ENCODE measurements at places on chromosomes 1 and 21.
A peak's percentile ranks its signal among the peaks of the same experiment; 100 is the strongest.

DNA sequence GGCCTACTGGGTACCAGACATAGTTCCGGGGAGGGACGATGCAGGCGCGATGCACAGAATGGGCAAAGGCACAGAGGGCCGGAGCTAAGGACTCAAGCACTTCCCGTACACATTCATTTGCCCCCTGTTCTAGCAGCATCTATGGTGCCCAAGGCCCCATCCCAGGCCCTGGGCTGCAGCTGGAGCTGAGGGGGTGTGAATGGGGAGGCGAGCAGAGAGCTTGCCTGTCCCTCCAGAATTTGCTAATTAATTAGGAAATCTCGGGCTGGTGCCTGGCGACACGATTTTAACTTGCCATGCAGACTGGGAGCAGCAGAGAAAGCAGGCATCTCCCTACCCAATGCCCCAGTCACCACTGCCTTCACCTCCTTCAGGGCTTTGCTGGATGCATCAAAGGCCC, 35.9 kb downstream of the EPHA2 start:
- no peak for DNase-seq

DNA sequence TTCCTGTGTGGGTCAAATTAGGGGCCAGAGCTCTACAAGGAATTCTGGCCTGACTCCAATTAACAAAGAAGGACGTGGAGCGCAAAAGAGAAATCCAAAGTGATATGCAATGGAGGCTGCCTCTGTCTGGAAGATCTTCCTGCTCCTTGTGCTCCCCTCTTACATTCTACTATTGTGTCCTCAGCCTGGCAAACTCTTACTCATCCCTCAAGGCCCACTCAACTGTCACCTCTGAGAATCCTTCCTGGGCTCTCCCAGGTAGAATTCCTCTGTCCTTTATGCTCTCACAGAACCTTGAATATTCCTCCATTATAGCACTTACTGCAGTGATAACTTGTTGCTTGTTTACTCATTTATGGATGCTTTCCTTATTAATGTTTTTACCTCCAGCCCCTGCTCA, 31.4 kb downstream of the KCNC4 start:
- no peak for DNase-seq

DNA sequence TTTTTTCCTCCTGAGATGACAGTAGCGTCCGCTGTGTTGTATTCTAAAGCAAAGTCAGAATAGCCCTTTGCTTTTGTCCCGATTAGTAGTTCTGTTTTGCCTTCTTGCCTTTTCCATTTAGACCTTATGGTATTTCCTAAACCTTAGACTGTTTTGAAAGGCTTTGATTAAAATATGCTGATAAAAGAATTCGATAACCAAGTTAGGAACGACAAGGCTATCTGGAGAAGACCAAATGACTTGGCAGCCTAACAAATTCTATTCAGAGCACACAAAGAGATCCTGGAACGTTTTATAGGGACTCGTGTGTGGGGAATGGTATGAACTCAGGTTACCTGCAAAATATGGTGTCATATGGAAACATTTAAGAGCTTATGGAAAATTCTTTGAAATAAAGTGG, 42.9 kb downstream of the NFIA start:
- DNase-seq: no peak

DNA sequence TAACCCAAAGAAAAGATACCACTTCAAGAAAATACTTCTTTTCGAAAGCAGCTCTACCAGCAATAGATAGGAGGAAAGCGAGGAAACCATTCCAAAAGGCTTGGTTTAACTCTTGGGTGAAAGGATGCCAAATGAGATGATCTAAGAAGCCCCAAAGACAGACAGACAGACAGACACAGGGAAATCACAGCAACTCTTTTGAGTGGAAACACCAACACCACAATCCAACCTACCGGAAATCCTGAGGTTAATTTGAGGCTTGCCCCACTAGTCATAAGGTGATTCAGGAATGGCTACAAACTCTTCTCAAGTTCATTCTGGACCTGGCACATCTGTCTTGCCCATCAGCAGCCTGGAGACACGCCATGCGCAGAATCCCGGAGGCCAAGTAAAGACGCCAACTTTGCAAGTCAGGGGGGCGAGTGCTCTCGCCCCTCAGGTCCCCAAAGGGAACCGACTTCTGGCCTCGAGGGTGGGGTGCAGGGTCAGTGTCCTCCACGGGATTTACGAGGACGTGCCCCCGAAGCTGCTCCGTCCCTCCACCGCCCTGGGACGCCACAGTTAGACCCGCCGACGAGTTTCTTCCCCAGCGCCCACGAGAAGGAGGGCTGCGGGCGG, 778 bp downstream of the EVI5 start:
- DNase-seq: peak; percentile 29

GRCh38 chr1:17148950-17149608, 29.8 kb upstream of the PADI2 start:
- DNase-seq: no peak

- DNase-seq: no peak
Measured at GRCh38 chr1:114901814-114902213, 47.2 kb downstream of the SYCP1 start.

DNA sequence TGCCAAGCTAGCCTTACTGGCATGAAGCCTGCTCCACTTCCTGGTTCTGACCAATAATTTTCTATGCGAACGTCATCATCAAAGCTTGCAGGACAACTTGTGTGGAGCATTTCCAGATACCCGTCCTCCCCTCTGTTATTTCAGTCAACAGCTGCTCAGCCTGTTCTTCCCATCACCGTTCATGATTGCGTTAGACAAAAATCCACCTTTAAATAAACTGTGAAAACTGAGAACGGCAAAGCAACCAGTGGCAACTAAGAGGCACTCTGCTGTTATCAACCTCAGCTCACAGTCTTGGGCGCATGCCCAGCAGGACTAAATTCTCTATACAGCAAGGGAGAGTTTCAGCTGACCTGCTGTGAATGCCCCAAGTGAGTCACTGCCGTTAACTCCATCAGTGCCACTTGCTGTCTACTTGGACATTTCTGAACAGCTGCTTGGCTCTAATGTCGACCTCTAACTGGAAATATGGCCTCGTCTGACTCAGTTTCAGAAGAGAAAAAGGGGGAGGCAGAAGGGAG, 207.4 kb upstream of the RUNX1 start:
- peak; percentile 25 for DNase-seq

DNA sequence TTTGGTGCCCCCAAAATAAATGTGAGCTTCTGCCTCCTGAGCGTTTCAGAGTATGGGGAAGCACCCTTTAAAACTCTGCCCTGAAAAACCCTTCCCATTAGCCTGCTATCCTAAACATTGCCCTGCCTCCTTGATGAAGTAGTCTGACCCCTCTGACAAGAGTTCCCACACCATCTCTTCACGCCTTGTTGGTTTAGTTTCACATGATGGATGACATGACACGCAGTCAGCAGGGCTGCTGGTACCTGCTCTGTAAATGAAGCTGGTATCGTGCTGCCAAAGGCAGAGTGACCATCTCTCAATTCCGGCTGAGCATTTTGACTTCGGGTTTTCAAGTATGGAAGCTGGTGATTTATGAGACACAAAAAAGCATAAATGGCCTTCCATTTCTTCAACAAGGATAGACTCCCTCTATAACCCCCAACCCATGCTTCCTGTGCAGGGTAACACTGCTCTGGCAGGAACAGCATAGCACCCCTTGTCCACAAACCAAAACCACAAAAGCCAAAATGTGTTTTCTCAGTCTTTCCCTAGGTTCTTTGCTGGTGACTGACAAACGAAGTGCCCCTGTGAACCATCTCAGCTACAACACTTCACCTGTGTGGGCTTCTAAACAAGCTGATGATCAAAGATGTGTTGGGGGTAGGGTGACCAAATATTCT, 444.6 kb downstream of the NUF2 start:
- no peak for DNase-seq

- DNase-seq: peak; percentile 75
Measured at GRCh38 chr1:50271337-50271736, 151.9 kb downstream of the DMRTA2 start.

DNA sequence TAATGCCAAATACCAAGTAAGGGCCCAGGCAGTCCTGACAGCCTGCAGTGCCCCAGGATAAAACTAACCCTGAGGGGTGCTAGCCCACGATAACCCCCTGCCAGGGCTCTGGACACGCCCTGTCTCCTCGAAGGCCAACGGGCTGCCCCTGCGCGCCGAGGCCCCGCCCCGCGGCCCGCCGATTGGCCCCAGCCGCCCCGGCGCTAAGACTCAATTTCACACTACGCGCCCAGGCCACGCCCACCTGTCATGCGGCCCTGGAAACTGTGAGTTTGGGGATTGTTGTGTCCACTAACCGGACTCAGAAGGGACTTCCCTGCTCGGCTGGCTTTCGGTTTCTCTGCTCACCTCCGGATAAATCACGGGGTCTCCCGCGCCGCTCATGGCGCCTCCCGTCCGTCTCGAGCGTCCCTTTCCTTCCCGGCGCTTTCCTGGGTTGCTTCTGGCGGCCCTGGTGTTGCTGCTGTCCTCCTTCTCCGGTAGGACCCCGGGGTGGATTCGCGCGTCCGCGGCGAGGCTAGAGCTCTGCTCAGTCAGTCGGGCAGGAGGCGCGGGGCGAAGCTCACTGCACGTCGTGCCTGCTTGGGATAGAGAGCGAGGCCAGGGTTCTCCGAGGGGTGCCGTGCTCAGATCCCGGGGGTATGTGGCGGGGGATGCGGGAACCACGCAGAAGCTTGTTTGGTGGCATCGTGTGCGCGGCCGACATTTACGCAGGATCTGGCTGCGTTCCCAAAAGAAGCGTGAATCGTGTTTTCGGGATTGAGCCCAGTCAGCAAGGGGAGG, at the start of gene CR1L:
Gene CR1L, plus strand, starts transcription at position 282 of the 783 bp plus-strand sequence. Its CDS starts 101 bp downstream, at position 383.
- peak; percentile 66 for DNase-seq

DNA sequence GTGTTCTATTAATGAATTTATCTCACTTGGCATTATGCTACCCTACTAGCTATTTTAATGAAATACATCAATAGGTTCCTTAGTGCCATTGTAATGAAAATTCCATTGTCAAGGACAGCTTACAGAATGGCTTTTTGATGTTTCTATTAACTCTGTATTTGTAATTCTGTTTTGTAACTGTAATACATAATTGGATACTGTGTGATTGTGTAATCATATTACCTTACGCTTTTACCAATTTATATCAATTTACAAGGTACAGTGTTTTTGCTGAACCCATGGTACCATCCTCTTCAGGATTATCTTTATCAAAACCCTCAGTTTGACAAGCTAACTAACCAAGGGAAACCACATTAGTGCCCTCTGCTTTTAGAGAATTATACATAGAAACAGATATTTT, 277.9 kb downstream of the LRRC7 start:
- no peak for DNase-seq

GRCh38 chr1:241638909-241639622, 1.1 kb downstream of the CHML start:
- DNase-seq: no peak

GRCh38 chr1:101435831-101436511, 199.2 kb downstream of the S1PR1 start:
- DNase-seq: no peak

DNA sequence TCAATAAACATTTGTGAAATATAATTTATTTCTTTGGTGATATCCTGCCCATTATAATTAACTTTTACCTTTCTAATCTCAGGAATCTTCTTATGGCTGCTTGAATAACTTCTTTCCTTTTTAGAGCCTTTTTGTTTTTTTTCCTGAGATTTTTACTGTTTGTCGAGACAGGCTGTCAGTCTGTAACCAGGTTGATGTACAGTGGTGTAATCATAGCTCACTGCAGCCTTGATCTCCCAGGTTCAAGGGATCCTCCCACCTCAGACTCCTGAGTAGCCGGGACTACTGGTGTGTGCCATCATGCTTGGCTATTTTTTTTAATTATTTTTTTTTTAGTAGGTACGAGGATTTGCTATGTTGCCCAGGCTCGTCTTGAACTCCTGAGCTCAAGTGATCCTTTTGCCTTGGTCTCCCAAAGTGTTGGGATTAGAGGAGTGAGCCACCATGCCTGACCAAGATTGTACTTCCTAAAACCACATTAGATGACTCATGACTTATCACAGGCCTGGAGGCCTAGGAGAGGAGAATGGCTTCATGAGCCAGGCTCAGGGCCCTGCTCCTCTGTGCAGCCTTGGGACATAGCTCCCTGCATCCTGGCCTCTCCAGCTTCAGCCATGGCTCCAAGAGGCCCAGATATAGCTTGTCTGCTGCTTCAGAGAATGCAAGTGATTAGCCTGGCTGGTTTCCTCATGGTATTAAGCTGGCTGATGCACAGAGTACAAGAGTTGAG, 48.6 kb downstream of the CTH start:
- no peak for DNase-seq

- DNase-seq: no peak
Measured at GRCh38 chr1:167367705-167368104, 147.0 kb downstream of the POU2F1 start.

DNA sequence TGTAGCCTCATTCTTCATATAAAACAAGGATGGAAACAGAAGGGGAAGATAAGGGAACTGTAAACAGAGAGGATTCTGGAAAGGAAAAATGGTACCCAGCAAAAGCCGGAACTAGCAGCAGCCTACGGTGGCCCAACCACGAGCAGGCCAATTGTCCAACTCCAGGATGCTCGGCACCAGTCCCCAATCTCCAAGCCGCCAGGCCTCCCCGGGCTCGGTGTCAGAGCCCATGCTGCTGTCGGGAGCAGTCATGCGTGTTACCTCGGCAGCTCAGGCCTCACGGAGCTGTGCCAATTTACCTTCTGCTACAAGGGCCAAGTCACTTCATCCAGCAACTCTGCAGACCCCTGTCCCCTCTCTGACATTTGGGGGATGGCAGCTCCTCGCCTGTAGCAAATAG, 130.8 kb downstream of the ZBTB18 start:
- no peak for DNase-seq

- DNase-seq: peak; percentile 42
Measured at GRCh38 chr1:151326619-151327222, 495 bp downstream of the PI4KB start.

- DNase-seq: no peak
Measured at GRCh38 chr1:244995602-244996400, 131.5 kb upstream of the HNRNPU start.

DNA sequence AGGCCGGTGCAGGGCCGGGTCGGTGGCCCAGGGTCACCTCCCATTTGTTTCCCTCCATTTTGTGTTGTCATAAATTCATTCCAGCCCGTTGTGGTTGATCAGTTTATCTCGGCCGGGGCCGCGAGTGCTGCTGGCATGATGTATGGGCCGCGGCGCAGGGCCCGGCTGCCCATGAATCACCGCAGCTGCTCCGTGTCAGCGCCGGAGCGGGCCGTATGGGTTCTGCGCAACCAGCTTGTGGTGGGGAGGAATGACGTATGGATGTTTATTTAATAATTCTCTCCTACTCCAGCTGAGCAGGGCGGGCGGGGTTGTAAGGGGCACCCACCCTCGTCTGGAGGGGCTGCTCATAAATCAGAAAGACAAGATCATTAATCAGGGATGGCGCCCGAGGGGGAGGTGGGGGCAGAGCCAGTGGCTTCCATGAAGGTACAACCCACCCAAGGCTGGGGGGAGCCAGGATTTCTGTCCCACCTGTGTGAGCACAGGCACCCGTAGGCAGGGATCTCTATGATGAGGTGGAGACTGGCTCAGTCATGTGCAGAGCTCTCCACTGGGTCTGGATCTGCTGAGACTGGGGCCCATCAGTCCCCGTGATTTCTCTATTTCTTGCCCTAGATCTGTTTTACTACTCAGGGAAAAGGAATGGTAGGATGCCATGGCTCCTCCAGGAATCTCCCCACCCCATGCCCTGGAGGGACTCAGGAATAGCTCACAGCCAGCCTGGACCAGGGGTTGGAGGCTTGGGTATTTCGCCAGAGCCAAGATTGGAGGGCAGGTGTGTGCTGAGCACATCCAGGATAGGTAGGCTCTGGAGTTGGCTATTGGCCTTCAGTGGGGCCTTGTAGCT, 27.8 kb downstream of the TMEM53 start:
- DNase-seq: no peak

Data from NCI-H524 (cell line).